ENCODE measurements at places on chromosomes 13 and 19. TPM values are rescaled to one million over a fixed set of nuclear protein-coding genes. Genes with fewer than 3 reads are reported as not detected.

DNA sequence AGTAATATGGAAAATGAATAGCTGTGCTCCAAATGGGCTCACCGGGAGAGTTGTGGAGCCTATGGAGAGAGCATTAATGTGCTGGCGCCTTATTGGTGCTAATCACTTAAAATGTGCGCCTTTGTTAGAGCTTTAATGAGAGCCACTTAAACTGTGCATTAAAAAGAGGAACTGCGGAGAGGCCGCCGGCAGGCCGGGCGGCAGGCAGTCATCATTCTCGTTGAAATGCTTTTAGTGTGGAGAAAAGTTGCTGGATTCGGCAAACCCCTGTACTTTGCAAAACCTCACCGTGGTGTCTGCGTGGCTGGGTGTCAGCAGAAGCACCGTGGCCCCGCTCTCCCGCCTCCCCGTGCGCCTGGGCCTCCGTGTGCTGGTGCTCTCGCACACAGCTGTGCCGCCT, 105.5 kb downstream of the KDM4B start:
- DNase-seq: no peak
- no peak overlapping the region for H3K4me3 ChIP-seq
- peaks cover 32% of the 10 kb centered on the region for H3K36me3 ChIP-seq
- H3K27ac ChIP-seq: no peak overlapping the region

GRCh38 chr19:44718441-44719261, 19.7 kb downstream of the CEACAM16 start:
- DNase-seq: no peak
- H3K4me1 ChIP-seq: peaks cover 15% of the 10 kb centered on the region
- H3K27me3 ChIP-seq: peaks cover 6% of the 10 kb centered on the region

GRCh38 chr13:41941174-41941573, 19.7 kb downstream of the VWA8 start:
- H3K27me3 ChIP-seq: no peaks in the 10 kb centered on the region
- no peak overlapping the region for H3K27ac ChIP-seq
- peaks cover 35% of the 10 kb centered on the region for H3K36me3 ChIP-seq
- no peaks in the 10 kb centered on the region for H3K4me1 ChIP-seq
- H3K4me3 ChIP-seq: no peak overlapping the region
- no peak for DNase-seq

DNA sequence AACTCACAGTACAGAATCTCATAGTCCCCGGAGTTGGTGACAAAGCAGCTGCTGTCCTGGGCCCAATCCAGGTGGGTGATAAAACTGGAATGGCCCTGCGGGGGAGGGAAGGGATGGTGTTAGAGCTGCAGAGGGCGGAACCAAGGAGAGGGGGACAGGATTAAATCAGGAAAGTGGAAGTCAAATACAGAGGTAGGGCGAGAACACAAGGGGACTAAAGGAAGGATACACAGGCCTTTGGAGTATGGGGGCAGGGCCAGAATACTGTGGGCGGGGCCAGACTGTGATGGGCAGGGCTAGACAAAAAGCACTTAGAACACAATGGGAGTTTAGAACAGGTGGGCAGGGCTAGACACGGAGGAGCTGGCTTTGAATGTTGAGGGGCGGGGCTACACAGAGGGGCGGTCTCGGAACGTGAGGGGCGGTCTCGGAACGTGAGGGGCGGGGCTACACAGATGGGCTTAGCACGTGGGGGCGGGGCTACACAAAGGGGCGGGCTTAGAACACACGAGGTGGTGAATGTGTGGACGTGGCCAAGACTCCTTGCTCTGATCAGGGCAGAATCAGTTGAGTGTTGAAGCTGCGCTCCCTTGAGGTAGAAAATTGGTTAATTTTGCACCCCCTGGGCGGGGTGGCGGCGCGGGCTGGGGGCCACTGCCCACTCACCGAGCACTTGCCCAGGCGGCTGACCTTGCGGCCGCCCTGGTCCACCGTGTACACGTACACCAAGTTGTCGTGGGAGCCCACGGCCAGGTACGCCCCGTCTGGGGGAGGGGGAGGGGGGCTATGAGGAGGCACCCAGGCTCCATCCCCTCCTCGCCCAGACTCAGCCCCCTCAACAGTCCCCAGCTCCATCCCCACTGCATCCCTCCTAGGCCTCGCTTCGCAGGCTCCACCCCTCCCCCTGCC, 14.0 kb upstream of the GPR4 start:
- H3K27ac ChIP-seq: no peak overlapping the region
- no peak overlapping the region for H3K4me3 ChIP-seq
- peak; percentile 53 for DNase-seq
- H3K4me1 ChIP-seq: peaks cover 11% of the 10 kb centered on the region

GRCh38 chr19:41927497-41928192, 604 bp downstream of the ERFL start:
- H3K36me3 ChIP-seq: no peaks in the 10 kb centered on the region
- no peak overlapping the region for H3K27ac ChIP-seq
- peaks cover 37% of the 10 kb centered on the region for H3K4me1 ChIP-seq
- no peak for DNase-seq

- H3K4me3 ChIP-seq: no peak overlapping the region
- no peak overlapping the region for H3K27ac ChIP-seq
- no peaks in the 10 kb centered on the region for H3K4me1 ChIP-seq
- DNase-seq: no peak
These were observed 26.2 kb downstream of the OXGR1 start for GRCh38 chr13:96968027-96968426.

GRCh38 chr13:22915442-22916082, 265.2 kb upstream of the SGCG start:
- no peaks in the 10 kb centered on the region for H3K4me1 ChIP-seq
- H3K4me3 ChIP-seq: peak overlapping the region; percentile 46
- DNase-seq: no peak
- H3K27me3 ChIP-seq: peaks cover 9% of the 10 kb centered on the region

- H3K4me1 ChIP-seq: no peaks in the 10 kb centered on the region
- no peaks in the 10 kb centered on the region for H3K27me3 ChIP-seq
- H3K4me3 ChIP-seq: no peak overlapping the region
- H3K27ac ChIP-seq: no peak overlapping the region
- H3K36me3 ChIP-seq: no peaks in the 10 kb centered on the region
These were observed 201.4 kb downstream of the PCCA start for GRCh38 chr13:100290165-100290801.

GRCh38 chr19:14337510-14337909, 43.7 kb upstream of the ADGRE5 start:
- peaks cover 2% of the 10 kb centered on the region for H3K27me3 ChIP-seq
- no peak overlapping the region for H3K4me3 ChIP-seq
- H3K27ac ChIP-seq: no peak overlapping the region
- peaks cover 4% of the 10 kb centered on the region for H3K4me1 ChIP-seq
- H3K36me3 ChIP-seq: no peaks in the 10 kb centered on the region

GRCh38 chr19:22807061-22807835, 23.3 kb upstream of the ZNF99 start:
- H3K36me3 ChIP-seq: no peaks in the 10 kb centered on the region
- no peak for DNase-seq
- no peaks in the 10 kb centered on the region for H3K4me1 ChIP-seq
- no peak overlapping the region for H3K4me3 ChIP-seq

GRCh38 chr13:48004201-48004600, 3.1 kb upstream of the SUCLA2 start:
- no peak for DNase-seq
- H3K36me3 ChIP-seq: peaks cover 6% of the 10 kb centered on the region
- no peak overlapping the region for H3K27ac ChIP-seq
- H3K4me1 ChIP-seq: peaks cover 21% of the 10 kb centered on the region

Gene RNF17
- total RNA-seq: not detected

DNA sequence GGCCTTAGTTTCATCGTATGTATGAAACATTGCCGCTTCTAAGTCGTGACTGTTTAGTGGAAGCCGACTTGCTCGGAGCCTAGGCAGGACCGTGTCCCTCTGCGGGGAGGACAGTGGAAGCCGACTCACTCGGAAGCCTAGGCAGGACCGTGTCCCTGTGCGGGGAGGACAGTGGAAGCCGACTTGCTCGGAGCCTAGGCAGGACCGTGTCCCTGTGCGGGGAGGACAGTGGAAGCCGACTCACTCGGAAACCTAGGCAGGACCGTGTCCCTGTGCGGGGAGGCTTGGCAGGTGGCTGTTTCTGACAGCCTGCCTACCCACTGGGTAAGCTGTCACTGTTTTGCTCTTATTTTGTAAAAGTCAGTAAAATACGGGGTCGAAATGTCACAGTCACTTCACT, 20.4 kb upstream of the DCUN1D2 start:
- no peaks in the 10 kb centered on the region for H3K27me3 ChIP-seq
- no peak for DNase-seq
- no peak overlapping the region for H3K27ac ChIP-seq

- no peaks in the 10 kb centered on the region for H3K27me3 ChIP-seq
- no peak for DNase-seq
- peaks cover 12% of the 10 kb centered on the region for H3K4me1 ChIP-seq
- no peaks in the 10 kb centered on the region for H3K36me3 ChIP-seq
- H3K27ac ChIP-seq: no peak overlapping the region
These were observed 101.1 kb upstream of the RNF113B start for GRCh38 chr13:98278068-98278724.

Gene VWA8
- total RNA-seq: 16.5 TPM

- DNase-seq: no peak
- H3K27me3 ChIP-seq: no peaks in the 10 kb centered on the region
- no peak overlapping the region for H3K4me3 ChIP-seq
- H3K36me3 ChIP-seq: no peaks in the 10 kb centered on the region
These were observed 1534.8 kb downstream of the SLITRK5 start for GRCh38 chr13:89205856-89206520.

Gene SLC25A41
- 0.40 TPM for total RNA-seq

DNA sequence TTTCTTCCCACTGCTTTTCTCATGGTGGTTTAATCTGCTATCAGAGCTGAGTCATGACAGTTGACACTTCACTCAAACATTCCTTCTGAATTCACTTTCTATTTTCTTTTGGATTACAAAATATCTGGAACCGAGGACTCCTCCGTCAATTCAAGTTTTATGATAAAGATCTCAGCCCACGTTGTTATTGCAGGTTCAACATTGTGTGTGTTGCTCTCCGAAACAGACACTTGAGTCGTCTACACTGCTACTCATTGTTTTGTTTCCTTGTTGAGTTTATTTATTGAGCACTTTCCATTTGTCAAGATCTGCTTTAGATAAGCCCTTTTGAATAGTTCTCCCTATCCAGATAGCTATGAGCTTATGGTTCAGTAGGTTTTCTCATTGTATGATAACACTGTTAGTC, 636.1 kb upstream of the GPC6 start:
- no peak overlapping the region for H3K4me3 ChIP-seq
- H3K36me3 ChIP-seq: no peaks in the 10 kb centered on the region
- no peaks in the 10 kb centered on the region for H3K27me3 ChIP-seq
- no peak overlapping the region for H3K27ac ChIP-seq

DNA sequence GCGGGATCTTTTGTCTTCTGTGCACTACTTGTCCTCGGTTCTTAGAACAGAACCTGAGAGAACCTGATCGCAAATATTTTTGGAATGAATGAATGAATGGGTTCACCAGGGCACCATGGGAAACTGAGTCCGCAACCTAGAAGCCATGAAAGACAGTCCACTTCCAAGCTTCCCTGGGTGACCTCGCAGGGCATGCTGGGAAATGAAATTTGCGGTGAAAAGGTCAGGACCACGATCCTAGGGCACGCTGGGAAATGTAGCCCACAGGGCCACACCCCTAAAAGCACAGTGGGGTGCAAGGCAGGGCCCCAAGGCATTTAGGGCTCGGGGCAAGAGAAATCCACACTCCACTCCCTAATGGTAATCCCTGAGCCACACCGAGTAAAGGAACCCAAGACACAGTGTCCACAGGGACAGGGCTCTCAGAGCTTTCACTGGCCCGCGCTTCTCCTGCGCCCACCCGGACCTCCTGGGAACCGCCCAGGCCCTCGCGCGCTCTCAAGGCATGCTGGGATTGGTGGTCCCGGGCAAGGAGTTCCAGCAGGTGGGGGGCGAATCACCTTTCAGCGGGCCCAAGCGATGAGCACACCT, 1.1 kb upstream of the PPP1R12C start:
- peak overlapping the region; percentile 97 for H3K4me3 ChIP-seq
- peaks cover 3% of the 10 kb centered on the region for H3K27me3 ChIP-seq
- peaks cover 48% of the 10 kb centered on the region for H3K4me1 ChIP-seq
- peak overlapping the region; percentile 83 for H3K27ac ChIP-seq
- H3K36me3 ChIP-seq: peaks cover 17% of the 10 kb centered on the region
- no peak for DNase-seq

Gene KLK10
- total RNA-seq: not detected

Gene MEF2B
- 11.7 TPM for total RNA-seq

Gene KLK5
- not detected for total RNA-seq

- peaks cover 45% of the 10 kb centered on the region for H3K36me3 ChIP-seq
- H3K4me3 ChIP-seq: no peak overlapping the region
- no peaks in the 10 kb centered on the region for H3K4me1 ChIP-seq
- no peak for DNase-seq
- H3K27ac ChIP-seq: no peak overlapping the region
These were observed 72.8 kb downstream of the COG3 start for GRCh38 chr13:45537516-45537915.

- no peak overlapping the region for H3K4me3 ChIP-seq
- H3K27ac ChIP-seq: no peak overlapping the region
- peaks cover 79% of the 10 kb centered on the region for H3K36me3 ChIP-seq
- no peaks in the 10 kb centered on the region for H3K27me3 ChIP-seq
- H3K4me1 ChIP-seq: no peaks in the 10 kb centered on the region
These were observed 77.8 kb downstream of the TUBGCP3 start for GRCh38 chr13:112510002-112510780.

DNA sequence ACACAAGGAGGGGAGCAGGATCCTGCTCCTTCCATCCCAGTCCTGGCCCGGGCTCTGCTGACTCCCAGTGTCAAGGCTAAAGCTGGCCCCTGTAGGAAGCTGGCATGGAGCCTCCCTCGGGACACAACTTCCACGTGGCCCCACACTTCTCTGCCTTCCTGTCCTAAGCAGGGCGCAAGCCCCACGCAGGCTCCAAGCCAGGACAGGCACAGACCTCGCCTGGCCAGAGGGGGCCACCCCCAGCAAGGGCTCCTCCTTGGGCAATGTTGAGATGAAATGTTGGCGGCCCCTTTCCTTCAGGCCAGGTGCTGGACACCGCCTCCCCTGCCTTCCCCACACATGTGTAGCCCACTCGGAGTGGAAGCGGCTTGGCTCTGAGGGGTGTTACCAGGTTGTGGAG, 66.6 kb downstream of the COL4A1 start:
- no peak overlapping the region for H3K27ac ChIP-seq
- H3K27me3 ChIP-seq: peaks cover 10% of the 10 kb centered on the region
- no peaks in the 10 kb centered on the region for H3K36me3 ChIP-seq
- DNase-seq: no peak
- no peaks in the 10 kb centered on the region for H3K4me1 ChIP-seq

- H3K4me1 ChIP-seq: peaks cover 17% of the 10 kb centered on the region
- no peak for DNase-seq
- H3K4me3 ChIP-seq: no peak overlapping the region
These were observed 36.9 kb upstream of the DCUN1D2 start for GRCh38 chr13:113527272-113527958.

DNA sequence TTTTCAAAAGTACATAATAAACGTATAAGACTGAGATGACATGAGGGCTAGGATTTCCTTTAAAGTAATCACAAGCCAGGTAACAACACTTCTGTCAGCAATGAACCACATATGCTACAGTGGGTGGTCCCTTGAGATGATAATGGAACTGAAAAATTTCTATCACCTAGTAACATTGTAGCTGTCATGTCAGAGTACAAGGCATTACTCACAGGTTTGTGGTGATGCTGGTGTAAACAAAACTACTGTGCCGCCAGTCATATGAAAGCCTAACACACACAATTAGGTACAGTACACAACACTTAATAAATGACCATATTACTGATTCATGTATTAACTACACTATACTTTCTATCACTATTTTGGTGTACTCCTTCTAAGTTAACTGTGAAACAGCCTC, 36.8 kb downstream of the MIPEP start:
- peaks cover 42% of the 10 kb centered on the region for H3K4me1 ChIP-seq
- no peak for DNase-seq
- no peak overlapping the region for H3K4me3 ChIP-seq

- no peak overlapping the region for H3K27ac ChIP-seq
- DNase-seq: no peak
- H3K4me1 ChIP-seq: no peaks in the 10 kb centered on the region
- H3K27me3 ChIP-seq: no peaks in the 10 kb centered on the region
These were observed 243.5 kb downstream of the ITGBL1 start for GRCh38 chr13:101695870-101696516.
